Activated CD4-positive, alpha-beta T cell treated with anti-CD3 and anti-CD28 coated beads for 36 hours (primary cell): ENCODE measurements at places on chromosomes 6 and 20.
A peak's percentile ranks its signal among the peaks of the same experiment; 100 is the strongest.

- DNase-seq = no peak
These were observed 8.2 kb upstream of the TBX18 start for GRCh38 chr6:84772428-84773132.

DNA sequence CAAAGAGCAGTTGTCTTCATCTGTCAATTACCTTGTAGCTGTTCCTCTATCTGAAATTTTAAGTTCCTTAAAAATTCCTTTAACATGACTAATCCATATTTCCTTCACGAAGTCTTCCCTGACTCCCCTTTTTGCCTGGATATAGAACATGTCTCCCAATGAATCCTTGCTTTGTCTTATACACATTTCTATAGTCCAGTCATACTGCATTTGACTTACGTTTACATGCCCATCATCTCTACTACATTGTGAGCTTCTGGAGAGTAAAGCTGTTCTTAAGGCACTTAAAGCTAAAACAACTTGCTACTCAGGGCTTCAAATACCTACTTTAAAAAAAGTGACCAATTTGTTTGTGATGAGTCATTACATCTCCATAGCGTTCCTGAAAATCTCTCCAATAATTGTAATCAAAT, 4.9 kb downstream of the REV3L start:
- DNase-seq = no peak

DNA sequence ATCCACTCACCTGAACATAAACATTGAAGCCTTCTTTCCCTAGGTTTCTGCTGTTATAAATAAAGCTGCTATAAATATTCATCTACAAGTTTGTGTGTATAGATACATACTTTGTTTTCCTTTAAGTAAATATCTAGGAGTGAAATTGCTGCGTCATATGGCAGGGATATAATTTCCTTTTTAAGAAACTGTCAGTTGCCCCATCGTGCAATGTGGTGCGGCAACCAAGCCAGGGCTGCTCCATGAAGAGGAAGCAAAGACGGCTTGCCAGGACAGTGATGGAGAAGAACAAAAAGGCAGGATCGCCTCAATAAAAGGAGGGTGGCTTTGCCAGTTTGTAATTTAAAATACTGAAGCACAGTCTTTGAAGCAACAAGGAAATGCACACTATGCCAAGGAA, 36.6 kb downstream of the CITED2 start:
- DNase-seq = no peak

GRCh38 chr6:150417899-150418826, 49.4 kb downstream of the IYD start:
- DNase-seq = peak; percentile 40

DNA sequence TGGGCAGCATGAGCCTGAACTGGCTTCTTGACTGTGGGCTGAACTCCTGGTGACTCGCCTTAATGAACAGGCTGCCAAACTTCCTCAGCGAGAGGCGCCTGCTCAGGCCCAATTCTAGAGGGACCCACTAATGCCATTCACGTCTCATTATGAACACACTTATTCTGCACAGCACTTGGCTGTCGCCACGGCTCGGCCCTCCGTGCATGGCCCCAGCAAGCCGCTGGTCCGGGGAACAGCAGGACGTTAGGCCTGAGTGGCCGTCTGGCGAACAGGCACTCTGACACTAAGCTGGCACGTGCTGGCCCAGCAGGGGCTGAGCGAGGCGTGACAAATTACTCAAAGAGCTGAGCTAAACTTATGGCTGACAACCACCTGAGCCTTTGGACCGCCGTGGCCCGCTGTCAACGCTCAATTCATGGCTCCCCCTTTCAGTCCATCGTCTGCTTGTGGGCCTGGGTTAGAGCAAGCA, 45.9 kb downstream of the INSM1 start:
- DNase-seq = no peak
